Fibroblast of skin of left quadriceps (primary cell): ENCODE measurements at places on chromosomes 1 and 21.

GRCh38 chr1:170661646-170662411, 2.1 kb upstream of the PRRX1 start:
- DNase-seq = peak; percentile 63

DNA sequence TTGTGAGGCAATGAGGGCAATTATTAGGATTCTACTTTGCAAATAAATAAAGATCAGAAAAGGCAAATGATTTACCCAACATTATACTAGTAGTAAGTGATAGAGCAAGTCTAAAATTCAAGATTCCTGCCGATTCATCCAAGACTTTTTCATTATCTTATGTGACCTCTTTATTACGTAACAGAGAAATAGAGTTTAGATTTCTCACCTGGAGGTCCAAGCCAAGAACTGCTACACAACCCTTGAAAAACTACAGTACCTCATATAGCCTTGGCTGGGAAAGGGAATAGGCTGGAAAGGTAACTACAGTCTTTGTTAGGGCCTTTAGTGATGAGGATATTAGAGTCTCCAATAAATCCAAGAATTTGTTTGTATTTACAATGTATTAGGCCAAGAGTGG, 13.3 kb downstream of the EEIG2 start:
- no peak for DNase-seq

- DNase-seq = no peak
Measured at GRCh38 chr1:80536461-80536860, 1264.3 kb upstream of the ADGRL2 start.

DNA sequence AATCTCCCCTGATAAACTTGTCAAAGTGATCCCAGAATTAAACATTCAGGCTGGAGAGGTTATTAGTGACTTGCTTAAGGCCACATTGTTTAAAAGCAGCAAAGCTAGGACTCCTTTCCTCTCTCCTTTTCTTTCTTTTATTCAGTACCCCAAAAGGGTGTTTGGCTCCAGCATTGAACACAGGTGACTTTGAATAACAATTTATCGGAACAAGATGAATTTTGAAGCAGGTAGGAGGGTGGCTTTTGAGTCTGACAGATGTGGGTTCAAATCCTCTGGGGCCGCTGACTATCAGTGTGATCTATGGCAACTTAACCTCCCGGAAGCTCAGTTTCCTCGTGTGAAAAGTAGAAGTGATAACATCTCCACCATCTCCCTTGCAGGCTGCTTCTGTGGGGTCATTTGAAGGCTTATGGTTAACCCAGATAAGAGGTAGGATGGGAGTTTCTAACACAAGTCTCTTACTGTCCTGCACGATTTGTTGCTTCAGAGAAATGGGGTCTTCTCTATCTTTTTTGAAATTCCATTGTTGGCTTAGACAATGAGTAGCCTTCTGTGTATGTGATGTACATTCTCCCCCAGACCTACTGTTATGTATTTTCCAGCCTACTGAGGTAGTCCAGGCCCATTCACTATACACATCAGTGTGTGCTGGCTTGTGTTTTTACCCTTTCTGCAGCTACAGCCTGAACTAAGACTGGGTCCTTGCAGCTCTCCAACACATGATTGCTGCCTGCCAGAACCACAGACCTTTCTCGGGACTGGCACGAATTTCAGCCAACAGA, 29.0 kb downstream of the JUN start:
- DNase-seq = no peak

GRCh38 chr1:3366126-3367051, 88.1 kb upstream of the ARHGEF16 start:
- no peak for DNase-seq

GRCh38 chr1:203037509-203038190, 11.4 kb downstream of the PPFIA4 start:
- no peak for DNase-seq

DNA sequence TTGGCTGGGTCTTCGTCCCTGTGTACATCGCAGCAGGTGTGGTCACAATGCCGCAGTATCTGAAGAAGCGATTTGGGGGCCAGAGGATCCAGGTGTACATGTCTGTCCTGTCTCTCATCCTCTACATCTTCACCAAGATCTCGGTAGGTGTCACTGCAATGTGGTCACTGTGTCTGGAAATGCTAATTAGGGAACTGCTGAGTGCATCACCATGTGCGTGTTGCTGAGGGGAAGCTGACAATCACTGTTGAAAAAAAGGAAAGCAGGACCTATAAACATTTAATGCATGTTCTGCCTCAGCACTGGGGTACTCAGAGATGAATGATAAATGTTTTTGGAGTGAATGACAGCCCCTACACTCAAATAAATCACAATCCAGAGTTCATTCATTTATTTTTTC, 6.8 kb downstream of the SLC5A9 start:
- DNase-seq = no peak

- DNase-seq = no peak
Measured at GRCh38 chr1:248834343-248834940, 3.6 kb upstream of the ZNF672 start.

DNA sequence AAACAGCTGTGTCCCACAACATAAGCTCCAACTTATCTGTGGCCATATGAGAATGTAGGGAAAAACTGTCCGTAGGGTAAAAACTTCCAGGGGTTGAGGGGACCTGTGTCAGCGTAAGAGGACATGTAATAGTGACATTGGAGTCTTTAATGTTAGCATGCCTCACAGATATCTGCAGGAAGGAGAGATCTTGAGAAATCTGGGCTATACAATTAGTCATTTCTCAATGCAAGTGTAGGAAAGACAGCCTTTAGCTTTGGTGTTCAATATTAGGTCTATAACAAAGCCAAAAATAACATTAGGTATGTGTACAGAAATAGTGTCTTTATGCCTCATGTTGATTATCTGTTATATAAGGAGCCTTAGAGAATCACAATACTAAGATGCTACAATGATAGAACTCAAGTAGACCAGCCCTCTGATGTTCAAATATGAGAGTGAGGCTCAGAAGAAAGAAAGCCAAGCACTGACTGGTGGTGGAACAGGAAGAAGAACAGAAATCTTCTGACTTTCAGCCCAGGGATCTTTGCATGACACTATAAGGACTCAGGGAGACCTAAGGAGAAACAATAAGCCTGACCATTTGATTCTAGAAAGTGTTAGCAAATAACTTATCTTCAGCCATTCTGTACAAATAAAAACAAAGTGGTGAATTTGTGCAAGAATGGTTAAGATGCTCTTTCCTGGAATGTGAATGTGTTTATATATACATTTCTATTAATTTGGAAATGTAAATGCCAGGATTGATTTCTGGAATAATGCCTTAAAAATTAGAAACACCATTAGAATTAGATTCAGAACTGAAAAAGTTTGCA, 152.6 kb downstream of the ZC3H11B start:
- DNase-seq = no peak

- no peak for DNase-seq
Measured at GRCh38 chr1:162236201-162236600, 140.5 kb downstream of the SPATA46 start.

DNA sequence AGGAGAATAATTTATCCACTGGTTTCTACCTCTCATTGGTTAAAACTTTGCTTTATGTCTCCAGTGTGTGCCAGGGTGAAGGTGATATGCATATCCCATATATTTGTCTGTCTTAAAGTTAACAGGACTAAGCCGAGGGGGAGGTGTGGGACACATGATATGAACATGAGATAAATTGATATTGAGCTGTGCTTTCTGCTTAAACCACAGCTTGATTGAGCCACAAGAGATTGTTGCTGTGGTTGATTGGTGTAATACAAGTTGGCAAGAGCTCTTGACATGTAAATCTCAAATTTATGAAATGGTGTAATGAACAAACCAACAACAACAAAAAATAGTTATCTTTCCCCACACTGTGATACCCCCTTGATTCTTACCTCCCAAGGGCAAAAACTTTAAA, 1295.5 kb upstream of the NCAM2 start:
- DNase-seq = no peak

- DNase-seq = no peak
Measured at GRCh38 chr1:37438037-37438868, 36.1 kb upstream of the ZC3H12A start.

GRCh38 chr21:28485301-28486022, 507.2 kb downstream of the LTN1 start:
- peak; percentile 85 for DNase-seq

- DNase-seq = no peak
Measured at GRCh38 chr1:203238535-203238934, 9.1 kb upstream of the CHIT1 start.

DNA sequence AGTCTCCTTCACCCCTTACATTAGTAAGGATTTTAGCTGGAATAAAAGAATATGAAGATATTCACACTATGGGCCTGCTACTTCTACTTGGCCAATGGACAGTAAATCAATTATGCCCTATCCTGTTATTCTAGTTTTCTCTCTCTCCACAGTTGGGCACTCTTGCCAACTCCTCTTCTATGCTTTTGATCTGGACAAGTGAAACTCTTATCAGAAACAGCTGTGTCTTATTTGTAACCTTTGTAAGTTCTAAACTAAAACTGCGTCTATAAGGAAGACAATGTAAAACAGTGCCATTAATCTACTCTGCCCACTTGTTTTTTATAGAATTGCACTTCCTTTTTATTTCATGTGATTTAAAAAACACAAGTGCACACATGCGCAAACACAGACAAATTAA, 244.0 kb upstream of the DMRTA2 start:
- DNase-seq = no peak

DNA sequence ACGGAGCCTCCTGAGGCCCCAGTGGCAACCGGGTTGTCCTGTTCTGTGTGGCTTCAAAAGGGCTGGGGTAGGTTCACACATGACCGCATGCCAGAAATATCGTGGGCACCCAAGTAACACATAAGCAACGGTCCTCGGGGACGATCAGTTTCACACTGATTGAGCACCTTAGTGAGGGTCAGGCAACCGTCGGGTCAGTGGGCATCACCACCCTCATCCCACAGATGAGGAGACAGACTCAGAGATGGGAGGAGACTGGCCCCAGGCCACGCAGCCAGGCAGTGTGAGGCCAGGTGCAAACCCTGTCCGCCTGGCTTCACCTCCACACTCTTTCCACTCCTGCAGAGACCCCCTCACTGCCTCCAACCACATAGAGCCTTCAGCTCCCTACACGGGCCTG, 309.8 kb downstream of the MATN1 start:
- DNase-seq = no peak

DNA sequence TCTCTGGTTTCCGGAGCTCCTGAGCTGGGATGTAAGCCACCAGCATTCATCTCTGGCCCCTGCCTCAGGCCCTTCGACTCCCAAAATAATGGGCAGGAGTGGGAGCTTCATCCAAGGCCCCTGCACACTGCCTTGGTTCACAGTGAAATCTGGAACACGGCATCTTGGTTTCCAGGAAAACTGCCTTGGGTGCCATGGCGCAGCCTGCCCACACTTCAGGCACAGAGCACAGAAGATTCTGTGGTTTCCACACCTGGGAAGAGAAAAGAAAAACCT, 48.8 kb upstream of the POFUT2 start:
- DNase-seq = no peak

DNA sequence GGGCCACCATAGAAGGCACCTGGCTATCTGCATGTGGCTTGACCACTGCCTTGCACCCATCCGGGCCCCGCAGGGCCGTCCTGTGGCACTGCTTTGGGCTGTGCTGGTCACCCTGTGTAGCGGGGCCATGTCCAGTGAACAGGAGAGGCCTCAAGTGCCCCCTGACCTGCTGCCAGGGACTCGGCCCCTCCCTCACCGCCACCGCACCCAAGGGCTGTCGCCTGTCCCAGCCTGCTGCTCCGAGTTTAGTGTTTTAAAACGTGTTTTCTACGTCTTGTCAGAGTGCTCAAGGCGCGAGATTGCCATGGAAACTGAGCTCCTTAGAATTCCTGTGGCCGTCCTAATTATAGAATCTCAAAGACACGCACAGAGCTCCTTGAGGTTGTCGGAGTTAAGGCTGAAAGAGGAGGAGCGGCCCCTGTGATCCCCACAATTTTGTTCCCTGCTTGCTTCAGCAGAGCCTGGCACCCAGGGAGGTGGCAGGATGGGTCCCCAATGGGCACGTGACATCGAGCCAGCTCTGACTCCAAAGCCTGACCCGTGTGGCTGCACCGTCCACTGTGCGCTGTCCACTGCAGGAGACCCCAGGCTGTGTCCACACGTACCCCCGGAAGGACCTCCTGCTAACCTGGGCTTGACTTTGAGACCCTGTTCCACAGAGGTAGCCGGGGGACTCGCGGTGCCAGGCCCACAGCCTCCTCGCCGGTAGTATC, 66.2 kb downstream of the FAAP20 start:
- no peak for DNase-seq

GRCh38 chr1:54122992-54123391, 29.8 kb downstream of the CDCP2 start:
- DNase-seq = no peak

DNA sequence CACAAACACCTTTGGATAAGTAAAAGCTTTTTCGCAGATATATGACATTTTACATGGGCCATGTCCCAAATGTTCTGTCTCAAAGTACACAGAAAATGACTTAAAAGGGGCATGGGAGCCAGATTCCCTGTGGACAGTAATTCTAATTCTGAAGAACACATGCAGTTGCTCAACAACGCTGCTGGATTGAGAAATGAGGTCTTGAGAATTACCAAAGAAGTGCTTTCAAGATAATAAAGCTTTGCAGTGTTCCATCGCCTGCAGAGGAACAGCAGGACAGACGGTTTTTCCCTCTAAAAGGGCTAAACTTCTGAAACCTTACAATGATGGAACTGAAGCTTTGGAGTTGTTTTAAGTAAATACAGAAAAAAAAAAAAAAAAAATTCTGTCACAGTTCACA, 55.3 kb upstream of the HSPA13 start:
- DNase-seq = no peak

DNA sequence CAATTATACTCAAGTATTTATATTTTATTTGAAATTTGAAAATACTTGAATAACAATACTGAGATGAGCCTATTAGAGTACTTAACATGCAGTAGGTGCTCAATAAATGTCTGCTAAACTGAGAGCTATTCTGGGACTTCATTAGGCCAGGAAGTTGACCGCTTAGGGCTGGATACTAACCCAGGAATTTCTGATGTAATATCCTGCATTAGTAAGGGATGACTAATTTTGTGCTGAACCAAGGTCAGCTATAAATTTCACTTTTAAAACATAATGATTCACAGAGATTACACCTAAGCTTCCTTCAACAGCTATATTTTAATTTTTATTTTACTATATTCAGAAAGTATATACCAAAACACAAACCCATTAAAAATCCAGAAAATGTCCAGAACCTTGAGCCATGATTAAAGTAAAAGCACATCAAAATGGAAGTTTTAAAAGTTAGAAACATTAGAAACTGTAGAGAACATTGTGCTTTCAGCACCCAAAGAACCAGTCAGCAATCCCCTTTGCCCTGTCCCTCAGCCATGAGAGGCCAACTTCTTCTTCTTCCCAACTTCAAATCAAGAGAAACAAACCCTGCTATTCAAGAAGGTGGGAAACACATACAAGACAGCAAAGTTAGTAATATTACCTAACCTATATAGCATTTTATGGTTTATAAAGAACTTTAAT, 35.4 kb downstream of the WNT2B start:
- peak; percentile 86 for DNase-seq

GRCh38 chr1:171817511-171818265, 23.6 kb upstream of the DNM3 start:
- DNase-seq = peak; percentile 35

- no peak for DNase-seq
Measured at GRCh38 chr1:116496380-116496779, 74.4 kb downstream of the CD58 start.

- DNase-seq = peak; percentile 34
Measured at GRCh38 chr1:215992620-215993019, 425.5 kb downstream of the KCTD3 start.

GRCh38 chr1:115089420-115090185, at the start of gene TSPAN2:
TSPAN2 (minus strand) TSS chr1:115089503; CDS start chr1:115089432, 71 bp downstream.
- no peak for DNase-seq
